ENCODE measurements at places on chromosomes 3 and 15. TPM values are rescaled to one million over a fixed set of nuclear protein-coding genes. Genes with fewer than 3 reads are reported as not detected.

- DNase-seq: no peak
Measured at GRCh38 chr3:134369231-134369741, 5.0 kb downstream of the AMOTL2 start.

- DNase-seq: peak; percentile 46
Measured at GRCh38 chr3:112321867-112322652, 10.9 kb upstream of the CD200 start.

GRCh38 chr15:37907136-37907535 is 27.3 kb upstream of the TMCO5A start:
- no peak for DNase-seq

- no peak for DNase-seq
Measured at GRCh38 chr3:126440709-126440995, 35.0 kb downstream of the ZXDC start.

DNA sequence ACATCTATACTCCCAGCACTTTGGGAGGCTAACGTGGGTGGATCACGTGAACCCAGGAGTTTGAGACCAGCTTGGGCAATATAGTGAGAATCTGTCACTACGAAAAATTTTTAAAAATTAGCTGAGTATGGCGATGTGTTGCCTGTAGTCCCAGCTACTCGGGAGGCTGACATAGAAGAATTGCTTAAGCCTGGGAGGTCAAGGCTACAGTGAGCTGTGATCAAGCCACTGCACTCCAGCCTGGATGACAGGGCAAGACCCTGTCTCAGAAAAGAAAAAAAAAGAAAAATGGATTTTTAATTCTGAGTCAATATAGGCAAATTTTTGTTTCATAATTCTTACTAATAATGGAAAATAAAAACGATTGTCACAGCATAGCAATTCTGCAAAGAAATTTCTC is 13.3 kb downstream of the C3orf49 start:
- no peak for DNase-seq

DNA sequence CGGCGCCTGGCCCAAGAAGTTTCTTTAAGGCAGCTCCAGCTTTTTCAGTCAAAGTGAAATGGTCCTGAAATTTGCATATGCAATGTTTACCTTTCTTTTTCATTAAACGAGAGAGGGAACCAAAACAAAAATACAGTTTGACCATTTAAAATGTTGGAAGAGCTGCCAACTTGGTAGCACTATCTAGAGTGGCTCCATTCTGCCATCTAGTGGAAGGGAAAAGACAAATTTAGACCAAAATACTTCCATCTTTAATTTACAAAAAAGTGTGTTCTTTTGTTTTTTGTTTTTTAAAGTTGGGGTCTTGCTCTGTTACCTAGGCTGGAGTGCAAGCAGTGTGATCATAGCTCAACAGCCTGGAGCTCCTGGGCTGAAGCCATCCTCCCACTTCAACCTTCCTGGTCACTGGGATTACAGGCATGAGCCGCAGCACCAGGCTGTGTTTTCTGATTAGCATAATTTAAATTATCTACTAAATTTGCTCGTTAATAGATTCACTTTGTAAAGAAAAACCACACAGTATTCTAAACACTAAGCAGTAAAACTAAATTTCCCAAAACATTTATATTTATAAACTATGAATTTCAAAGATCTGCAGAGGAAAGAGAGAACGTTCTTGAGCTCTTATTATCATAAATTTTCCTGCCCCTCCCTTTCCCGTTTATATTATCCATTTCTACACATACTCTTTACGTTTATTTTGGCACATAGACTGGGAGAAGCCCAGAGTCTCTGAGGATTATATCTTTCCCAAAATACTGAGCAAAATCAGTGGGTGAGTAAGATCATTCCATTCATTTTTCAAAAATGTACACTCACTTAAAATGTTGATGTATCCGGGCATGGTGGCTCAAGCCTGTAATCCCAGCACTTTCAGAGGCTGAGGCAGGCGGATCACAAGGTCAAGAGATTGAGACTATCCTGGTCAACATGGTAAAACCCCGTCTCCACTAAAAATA is 15.4 kb upstream of the RFC4 start:
- no peak for DNase-seq

DNA sequence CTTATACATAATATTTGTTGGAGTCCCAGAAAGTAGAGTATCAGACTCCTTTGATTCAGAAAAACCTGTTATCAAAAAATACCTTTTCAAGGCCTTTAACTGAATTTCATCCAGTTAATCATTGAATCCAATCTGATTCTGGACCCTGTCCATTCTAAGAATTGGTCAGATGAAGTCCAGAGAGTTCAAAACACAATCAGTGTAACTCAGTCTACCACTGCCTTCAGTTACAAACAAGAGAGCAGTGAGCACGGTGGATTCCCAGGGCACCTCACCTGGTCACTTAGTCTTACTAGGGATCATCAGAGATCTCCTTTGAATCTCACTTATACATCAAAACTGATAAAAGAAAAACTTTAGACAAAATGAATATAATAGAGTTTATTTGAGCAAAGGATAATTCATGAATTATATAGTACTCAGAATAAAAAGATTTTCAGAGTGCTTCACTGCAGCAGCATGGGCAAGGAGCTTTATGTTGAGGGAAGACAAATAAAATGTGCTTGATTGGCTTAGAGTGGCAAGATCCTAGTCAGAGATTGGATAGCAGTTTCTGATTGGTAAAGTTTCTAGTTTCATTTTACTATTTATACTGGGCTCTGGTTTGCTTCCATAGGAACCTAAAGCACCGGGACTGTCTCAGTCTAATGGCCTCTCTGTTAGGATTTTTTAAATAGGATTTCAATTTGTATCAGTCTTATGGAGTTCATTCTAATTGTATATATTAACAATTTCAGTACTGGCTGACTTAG is 474.9 kb upstream of the GOLIM4 start:
- no peak for DNase-seq

- no peak for DNase-seq
Measured at GRCh38 chr15:80893777-80894176, 95.8 kb downstream of the MESD start.

- no peak for DNase-seq
Measured at GRCh38 chr15:91348752-91349500, 248.9 kb downstream of the SV2B start.

GRCh38 chr15:34038023-34038870 is 757 bp downstream of the AVEN start:
- DNase-seq: peak; percentile 86

DNA sequence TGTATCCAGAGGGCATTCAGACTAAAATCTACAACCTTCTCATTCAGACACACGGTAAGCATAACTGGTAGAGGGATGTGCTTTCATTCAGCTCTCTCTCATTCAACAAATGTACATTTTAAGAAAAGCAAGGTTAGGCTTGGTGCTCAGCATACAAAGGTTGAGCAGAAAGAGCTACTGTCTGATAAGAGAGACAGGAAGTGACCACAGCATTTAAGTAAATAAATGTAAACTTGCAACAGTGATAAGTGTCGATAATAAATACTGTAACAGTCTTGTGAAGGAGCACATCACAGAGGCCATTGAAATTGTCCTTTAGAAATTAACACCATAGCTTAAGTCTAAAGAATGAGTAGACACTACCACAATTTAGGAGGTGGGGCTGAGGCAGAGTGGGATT is 3.4 kb downstream of the CD96 start:
- DNase-seq: no peak

GRCh38 chr3:30634761-30635735 is 28.6 kb downstream of the TGFBR2 start:
- DNase-seq: no peak

GRCh38 chr3:140766465-140766864 is 88.6 kb downstream of the TRIM42 start:
- no peak for DNase-seq

- no peak for DNase-seq
Measured at GRCh38 chr15:43095243-43095642, 10.6 kb downstream of the UBR1 start.

- peak; percentile 51 for DNase-seq
Measured at GRCh38 chr3:48268936-48269561, 28.1 kb downstream of the ZNF589 start.

GRCh38 chr3:14773691-14774128 is 45.1 kb upstream of the FGD5 start:
- no peak for DNase-seq

DNA sequence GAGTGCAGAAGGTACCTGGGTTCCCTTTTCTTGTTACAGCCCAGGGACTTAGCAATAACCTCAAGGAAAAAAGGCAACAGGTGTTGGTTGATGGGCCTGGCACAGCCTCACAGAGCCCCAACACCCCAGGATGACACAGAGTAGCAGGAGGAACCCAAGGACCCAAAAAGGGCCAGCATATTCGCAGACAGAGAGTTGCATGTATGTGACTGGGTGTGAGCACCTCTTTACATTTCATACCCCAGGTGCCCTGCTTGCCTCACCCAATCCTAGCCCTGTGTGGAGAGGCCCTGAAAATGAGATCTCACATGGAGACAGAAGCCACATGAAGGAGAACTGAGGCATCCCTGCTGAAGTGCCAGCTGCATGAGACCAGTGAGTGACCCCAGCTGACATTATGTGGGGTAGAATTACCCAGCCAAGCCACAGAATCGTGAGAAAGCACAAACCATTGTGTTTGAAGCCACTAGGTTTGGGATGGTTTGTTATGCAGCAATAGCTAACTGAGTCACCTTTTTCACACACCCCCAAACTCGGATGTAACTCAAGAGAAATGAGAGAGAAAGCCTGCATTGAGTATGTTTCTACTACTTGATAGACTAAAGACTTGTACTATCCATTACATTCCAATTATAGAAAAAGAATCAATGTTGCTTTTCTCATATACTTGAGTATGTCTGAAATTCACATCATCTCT is 26.2 kb upstream of the HHATL start:
- no peak for DNase-seq

GRCh38 chr3:56368846-56369245 is 99.4 kb downstream of the ERC2 start:
- DNase-seq: no peak

DNA sequence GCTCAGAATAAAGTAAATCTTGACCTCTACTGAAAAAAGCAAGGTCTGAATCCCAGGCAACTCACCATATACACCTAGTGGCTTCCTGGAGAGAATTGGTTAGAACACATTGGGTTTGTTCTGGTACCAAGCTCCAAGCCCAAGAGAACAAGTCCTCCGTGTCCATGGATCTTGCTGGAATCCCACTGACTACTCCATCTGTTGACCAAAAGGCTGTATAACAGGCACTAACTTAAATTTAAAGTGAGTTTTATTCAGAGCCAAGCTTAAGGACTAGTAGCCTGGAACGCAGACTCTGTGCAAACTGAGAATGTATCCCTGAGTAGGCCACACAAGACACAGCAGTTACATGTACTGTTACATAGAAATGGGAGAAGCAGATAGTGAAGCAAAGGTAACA is 342.1 kb upstream of the LRRC3B start:
- DNase-seq: no peak

- DNase-seq: no peak
Measured at GRCh38 chr15:75249726-75250125, 8.4 kb upstream of the GOLGA6C start.

- DNase-seq: no peak
Measured at GRCh38 chr3:11260460-11260859, 11.7 kb upstream of the ATG7 start.

DNA sequence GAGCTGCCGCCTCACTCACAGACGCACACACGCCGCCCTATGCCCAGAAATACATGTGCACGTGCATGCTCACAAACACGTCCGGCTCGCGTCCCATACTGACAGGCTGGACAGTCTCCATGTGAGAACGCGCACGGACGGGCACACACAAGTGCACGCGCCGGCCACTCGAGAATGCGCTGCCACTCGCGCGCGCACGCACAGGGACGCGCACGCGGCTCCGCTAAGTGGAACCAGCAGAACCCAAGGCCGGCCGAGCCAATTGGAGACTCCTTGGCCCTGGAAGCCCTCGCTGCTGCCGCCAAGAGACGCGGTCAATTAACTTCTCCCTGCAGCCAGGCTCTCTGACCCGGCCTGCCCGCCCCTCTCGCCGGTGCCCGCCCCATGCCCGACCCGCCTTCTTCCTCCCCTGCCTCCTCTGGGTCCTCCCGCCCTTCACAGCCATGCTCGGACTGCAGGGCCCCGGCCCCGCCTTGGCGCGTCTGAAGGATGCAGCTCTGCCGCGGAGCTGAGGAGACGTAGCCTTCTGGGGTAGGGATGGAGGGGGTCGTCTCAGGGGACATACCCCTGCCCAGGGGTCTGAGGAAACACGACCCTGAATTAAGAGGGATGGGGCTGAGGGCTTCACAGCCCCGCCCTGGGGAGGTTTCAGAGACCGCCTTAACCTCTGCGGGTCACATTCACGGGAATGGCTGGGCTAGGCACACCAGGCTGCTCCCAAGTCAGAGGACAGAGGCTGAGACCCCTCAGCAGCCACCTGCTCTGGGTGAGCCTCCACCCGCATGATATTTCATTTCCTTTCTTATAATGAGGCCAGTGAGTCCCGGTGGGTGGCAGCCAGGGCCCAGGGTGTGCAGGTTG is 15.0 kb downstream of the PTH1R start:
- peak; percentile 90 for DNase-seq

DNA sequence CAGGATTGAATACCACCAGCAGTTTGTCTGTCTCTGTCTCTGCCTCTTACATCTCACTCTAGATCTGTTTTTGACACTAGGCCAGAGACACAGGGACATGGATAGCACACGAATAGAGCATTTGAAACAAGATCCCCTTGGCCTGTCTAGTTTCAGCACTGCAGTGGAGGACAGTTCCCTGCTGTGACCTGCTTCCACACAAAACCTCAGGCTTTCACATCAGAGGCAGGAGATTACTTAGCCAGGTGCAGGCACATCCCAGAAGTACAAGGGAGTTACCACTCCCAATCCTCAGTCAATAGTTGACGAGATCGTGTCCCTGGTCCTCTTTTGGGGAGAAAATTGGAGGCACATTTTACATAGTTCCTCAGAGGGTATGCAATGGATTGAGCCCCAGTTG is 34.0 kb upstream of the CCK start:
- peak; percentile 82 for DNase-seq

- DNase-seq: no peak
Measured at GRCh38 chr15:80487839-80488390, 83.7 kb downstream of the ARNT2 start.

DNA sequence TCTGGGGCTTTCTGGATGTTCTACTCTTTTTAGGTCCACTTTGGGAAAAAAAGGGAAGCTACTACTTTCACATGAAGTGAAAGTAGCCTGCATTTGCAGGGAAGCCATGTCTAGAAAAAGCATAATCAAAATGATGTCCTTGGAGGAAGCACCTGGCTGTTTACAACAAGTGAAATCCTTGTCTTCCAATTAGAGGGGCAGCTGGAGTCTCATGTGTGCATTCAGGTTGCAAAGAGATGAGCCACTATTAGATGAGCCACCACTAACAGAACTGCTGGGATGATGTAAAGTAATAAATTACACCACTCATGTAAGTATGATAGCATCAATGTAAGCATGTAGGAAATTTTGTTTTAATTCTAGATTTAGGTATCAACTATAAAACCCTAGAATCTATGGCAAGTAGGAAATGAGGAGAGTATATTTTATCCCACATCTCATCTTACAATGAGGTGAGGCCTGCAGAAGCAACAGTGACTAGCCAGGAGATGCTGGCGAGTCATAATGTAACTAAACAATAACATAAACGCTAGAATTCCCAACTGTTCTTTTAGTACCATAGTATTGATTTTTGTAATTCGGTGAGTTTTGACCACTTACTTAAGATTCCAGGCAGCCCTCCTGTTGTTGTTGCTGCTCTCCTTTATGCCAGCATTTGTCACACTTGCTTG is 75.9 kb downstream of the TMEM108 start:
- no peak for DNase-seq

- no peak for DNase-seq
Measured at GRCh38 chr3:33034601-33035000, 62.3 kb downstream of the GLB1 start.

Gene GOLGA6L9
- 1.3 TPM for polyA plus RNA-seq

Gene LNP1
- polyA plus RNA-seq: 1.7 TPM

Gene NR1D2
- polyA plus RNA-seq: 7.1 TPM

Gene SCAMP5
- polyA plus RNA-seq: 29.5 TPM

Gene FOXL2NB
- polyA plus RNA-seq: not detected

Gene CDCP1
- 3.7 TPM for polyA plus RNA-seq

Data from kidney (tissue), 22 donors.